ENCODE measurements at places on chromosomes 7 and 10. TPM values are rescaled to one million over a fixed set of nuclear protein-coding genes. Genes with fewer than 3 reads are reported as not detected.

DNA sequence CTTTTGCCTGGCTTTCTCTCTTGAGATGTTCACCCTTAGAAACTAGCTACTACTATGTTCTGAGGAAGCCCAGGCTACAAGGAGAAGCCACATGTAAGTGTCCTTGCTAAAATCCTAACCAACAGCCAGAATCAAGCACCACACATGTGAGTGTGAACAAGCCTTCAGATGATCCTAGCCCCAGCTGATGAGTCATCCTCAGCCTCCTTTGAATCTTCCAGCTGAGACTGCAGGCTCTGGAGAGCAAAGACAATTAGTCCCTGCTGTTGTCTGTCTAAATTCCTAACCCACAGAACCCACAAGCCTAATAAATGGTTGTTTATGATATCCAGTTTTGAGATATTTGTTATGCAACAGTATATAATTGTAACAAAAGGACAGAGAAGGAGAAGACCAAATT, 92.8 kb upstream of the TAC1 start:
- DNase-seq = no peak

DNA sequence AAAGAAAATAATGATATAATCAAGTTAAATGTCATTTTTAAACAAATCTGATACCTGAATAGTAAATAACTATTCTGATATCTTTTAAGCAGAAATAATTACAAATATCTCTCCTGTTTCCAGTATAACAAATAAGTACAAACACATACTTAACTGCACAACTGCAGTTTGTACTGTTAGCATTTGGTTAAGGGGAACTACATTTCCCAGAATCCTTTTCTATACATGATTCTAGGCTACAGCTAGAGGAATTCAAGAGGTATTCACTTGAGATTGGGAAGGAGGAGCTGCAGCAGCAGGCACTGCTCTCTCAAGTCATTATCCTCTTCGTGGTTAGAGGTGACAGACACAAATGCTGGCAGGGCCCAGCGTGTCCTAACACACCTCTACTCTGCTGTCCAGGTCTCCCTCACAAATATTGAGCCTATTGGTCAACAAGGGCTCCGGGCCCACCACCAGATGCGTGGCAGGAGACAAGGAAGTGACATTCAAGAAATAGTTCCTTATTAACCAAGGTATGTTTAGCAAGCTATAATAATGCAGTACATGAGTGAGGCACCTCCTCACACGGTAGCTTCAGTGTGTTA, 255.1 kb upstream of the MKLN1 start:
- DNase-seq = peak; percentile 40

TNRC18 gene
- total RNA-seq = 32.1 TPM

TEX36 gene
- total RNA-seq = not detected

PRTFDC1 gene
- total RNA-seq = 18.5 TPM
